ENCODE measurements at places on chromosomes 5 and 9.

GRCh38 chr9:127903557-127904475 lies 4.4 kb upstream of the ST6GALNAC6 start:
- DNase-seq: no peak

DNA sequence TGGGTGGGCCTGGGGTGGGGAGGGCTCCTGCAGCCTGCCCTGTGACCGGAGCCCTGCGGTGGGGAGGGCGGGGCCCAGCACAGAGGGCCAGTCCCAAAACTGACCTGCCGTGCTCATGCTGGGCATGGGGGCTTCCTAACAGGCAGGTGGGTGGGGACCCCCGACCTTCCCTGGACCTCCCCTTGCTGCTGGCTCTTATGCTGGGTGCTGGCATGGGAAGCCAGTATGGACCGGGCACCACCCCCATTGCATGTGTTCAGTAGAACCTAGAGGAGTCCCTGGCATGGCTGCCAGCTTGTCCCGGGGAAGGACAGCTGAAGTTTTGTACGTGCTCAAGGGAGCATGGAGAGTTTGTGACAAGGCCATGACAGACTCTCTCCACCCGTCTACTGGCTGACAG lies 37.1 kb downstream of the WNK2 start:
- no peak for DNase-seq

GRCh38 chr5:149054416-149054815 lies 8.4 kb downstream of the SH3TC2 start:
- no peak for DNase-seq

GRCh38 chr5:102090770-102091169 lies 205.3 kb downstream of the SLCO4C1 start:
- DNase-seq: no peak

- DNase-seq: no peak
Observed at GRCh38 chr9:111615928-111616327, 15.2 kb upstream of the DNAJC25 start.

GRCh38 chr5:100694100-100694499 lies 158.9 kb downstream of the FAM174A start:
- DNase-seq: no peak

GRCh38 chr9:105147110-105147871 lies 97.2 kb upstream of the SLC44A1 start:
- no peak for DNase-seq

DNA sequence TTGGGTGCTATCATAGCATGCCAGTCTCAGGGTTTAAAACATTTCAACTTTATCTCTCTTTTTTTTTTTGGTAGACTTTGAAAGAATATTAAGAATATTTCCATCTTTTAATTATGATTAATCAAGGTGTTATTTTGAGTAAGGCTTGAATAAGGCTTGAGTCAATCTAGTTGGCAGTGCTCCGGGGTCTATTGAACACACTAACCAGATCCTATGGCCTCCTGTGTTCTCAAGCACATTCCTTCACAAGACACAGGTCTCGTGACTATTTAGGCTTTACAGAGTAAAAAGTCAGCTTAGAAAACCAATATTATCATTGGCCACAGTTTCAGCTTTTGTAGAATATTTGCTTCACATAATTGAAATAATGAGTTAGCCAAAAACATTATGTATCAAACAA lies 151.2 kb downstream of the ARHGEF28 start:
- DNase-seq: no peak

GRCh38 chr9:104304925-104305324 lies 199.1 kb upstream of the OR13F1 start:
- no peak for DNase-seq

DNA sequence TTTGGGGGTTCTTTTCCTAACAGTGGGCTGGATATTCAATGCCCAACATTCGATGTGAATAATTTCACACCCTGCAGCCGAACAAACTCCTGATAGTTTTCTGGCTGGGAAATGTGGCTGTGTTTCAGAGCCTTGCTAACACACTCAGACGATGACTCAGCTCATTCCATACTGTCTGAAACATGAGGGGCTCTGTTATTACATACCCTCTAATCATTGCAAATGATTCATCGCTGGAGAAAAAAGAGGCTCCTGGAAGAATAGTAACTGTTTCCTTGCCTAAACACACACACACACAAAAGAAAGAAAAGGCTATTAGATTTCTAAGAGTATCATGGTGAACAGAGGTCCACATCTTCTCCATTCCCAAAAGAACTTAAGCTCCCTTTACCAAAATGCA lies 75.8 kb downstream of the OXCT1 start:
- DNase-seq: no peak

Measured in midbrain (tissue), 1 donor.